ENCODE measurements at places on chromosomes 7 and 10.
A peak's percentile ranks its signal among the peaks of the same experiment; 100 is the strongest.

- peaks cover 5% of the 10 kb centered on the region for H3K4me1 ChIP-seq
- DNase-seq: no peak
- H3K4me3 ChIP-seq: no peak overlapping the region
- peaks cover 34% of the 10 kb centered on the region for H3K36me3 ChIP-seq
- no peak overlapping the region for H3K27ac ChIP-seq
These were observed 8.2 kb downstream of the TRA2A start for GRCh38 chr7:23523486-23524075.

GRCh38 chr7:87151729-87152111 is 533 bp upstream of the DMTF1 start:
- H3K27me3 ChIP-seq: no peaks in the 10 kb centered on the region
- H3K4me1 ChIP-seq: no peaks in the 10 kb centered on the region
- no peak for DNase-seq
- H3K36me3 ChIP-seq: no peaks in the 10 kb centered on the region
- peak overlapping the region; percentile 75 for H3K4me3 ChIP-seq
- H3K27ac ChIP-seq: peak overlapping the region; percentile 84

DNA sequence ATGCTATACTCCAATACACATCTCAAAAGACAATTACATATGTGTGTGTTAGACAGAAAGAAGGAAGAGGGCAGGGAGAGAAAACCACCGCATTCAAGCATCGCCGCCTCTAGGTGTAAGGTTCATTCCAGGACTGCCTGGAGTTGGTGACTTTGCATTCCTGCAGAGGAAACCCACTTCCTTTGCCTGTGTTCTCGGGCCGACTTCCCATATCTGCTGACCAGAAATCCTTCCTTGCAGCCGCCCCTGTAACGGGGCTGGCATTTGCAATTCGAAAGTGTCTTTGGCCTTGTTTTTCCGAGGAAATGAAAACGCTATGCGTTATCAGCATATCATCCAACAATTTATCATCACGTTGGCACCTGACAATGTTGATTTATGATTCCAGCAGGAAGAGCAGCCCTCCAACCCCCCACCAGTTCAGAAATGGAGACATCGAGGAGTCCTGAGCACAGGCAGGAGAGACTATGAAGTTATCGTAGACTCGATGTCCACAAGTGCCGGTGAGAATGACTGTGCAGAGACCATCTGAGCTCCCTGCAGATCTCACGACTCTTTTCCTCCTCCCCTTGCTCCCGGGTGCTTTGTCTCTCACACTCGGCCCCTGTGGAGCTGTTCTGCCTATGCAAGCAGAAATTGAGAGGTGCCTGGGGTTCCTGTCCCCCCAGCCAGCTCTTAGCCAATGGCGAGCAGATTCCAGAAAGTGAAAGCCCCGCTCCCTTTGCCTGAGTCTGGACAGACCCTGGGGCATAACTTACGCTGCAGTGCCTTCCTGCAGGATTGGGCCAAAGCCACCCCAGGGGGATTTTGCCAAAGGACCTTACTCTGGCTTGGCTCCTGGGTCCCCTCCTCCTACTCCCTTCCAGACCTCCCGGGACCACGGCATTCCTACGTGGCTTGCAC is 68.9 kb upstream of the FOXK1 start:
- no peaks in the 10 kb centered on the region for H3K36me3 ChIP-seq
- no peak overlapping the region for H3K4me3 ChIP-seq
- no peaks in the 10 kb centered on the region for H3K27me3 ChIP-seq
- peak overlapping the region; percentile 68 for H3K27ac ChIP-seq

- no peak overlapping the region for H3K27ac ChIP-seq
- H3K4me1 ChIP-seq: peaks cover 3% of the 10 kb centered on the region
- H3K27me3 ChIP-seq: no peaks in the 10 kb centered on the region
- H3K4me3 ChIP-seq: no peak overlapping the region
- no peaks in the 10 kb centered on the region for H3K36me3 ChIP-seq
These were observed 513.0 kb upstream of the ANKRD30A start for GRCh38 chr10:36612436-36612835.

- DNase-seq: no peak
- no peaks in the 10 kb centered on the region for H3K27me3 ChIP-seq
- H3K27ac ChIP-seq: no peak overlapping the region
- no peaks in the 10 kb centered on the region for H3K4me1 ChIP-seq
- no peak overlapping the region for H3K4me3 ChIP-seq
These were observed 321.8 kb downstream of the DPP6 start for GRCh38 chr7:154373956-154374355.

- no peaks in the 10 kb centered on the region for H3K4me1 ChIP-seq
- H3K4me3 ChIP-seq: peak overlapping the region; percentile 50
- no peaks in the 10 kb centered on the region for H3K27me3 ChIP-seq
These were observed 123.7 kb downstream of the IMMP2L start for GRCh38 chr7:111438369-111439289.

GRCh38 chr10:113148071-113148825 is 198.2 kb downstream of the TCF7L2 start:
- DNase-seq: no peak
- H3K27ac ChIP-seq: no peak overlapping the region
- H3K4me1 ChIP-seq: no peaks in the 10 kb centered on the region
- H3K27me3 ChIP-seq: no peaks in the 10 kb centered on the region
- H3K4me3 ChIP-seq: no peak overlapping the region
- peaks cover 100% of the 10 kb centered on the region for H3K36me3 ChIP-seq

GRCh38 chr10:17076626-17077345 is 52.8 kb downstream of the CUBN start:
- peak overlapping the region; percentile 92 for H3K27ac ChIP-seq
- H3K4me3 ChIP-seq: no peak overlapping the region
- no peak for DNase-seq
- no peaks in the 10 kb centered on the region for H3K27me3 ChIP-seq

GRCh38 chr10:79454259-79454658 is 8.8 kb upstream of the ZCCHC24 start:
- H3K4me3 ChIP-seq: no peak overlapping the region
- H3K27ac ChIP-seq: no peak overlapping the region
- H3K27me3 ChIP-seq: no peaks in the 10 kb centered on the region
- H3K4me1 ChIP-seq: peaks cover 10% of the 10 kb centered on the region
- DNase-seq: peak; percentile 32
